NCI-H748 treated with DMSO at 0.1 percent for 48 hours (cell line): ENCODE measurements at places on chromosomes 13 and 19.

DNA sequence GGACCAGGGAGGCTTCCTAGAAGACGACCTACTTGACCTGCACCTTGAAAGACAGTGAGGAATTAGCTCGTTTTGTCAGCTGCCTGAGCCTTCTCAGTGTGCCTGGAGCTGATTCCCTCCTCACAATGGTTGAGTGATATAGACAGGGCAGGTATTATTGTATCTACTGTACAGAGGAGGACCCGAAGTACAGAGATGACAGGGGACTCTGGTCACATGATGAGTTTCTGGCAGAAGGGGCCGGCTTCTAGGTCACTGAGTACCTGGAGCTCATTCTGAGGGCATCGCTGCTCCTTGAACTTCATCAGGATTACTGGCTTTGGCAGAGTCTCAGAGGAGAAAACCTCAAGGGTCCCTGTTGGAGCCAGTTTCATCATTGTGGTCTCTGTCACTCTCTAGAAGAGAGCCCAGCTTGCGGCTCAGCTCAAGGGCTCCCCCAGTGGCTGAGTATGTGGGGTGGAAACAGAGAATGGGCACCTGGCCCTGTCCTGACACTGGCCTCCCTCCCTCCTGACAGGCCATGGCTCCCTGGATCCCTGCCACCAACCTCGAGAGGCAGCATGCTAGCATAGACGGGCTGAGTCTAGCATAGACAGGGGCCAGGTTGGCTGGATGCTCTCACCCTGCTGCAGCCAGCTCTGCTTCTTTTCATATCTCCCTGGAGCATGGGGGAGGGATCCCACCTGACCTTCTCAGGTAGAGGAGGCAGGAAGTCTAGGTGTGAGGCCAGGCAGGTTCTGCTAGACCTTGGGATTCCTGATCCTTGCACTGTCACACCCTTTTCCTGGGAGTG is 38.7 kb downstream of the NFIX start:
- DNase-seq: no peak

DNA sequence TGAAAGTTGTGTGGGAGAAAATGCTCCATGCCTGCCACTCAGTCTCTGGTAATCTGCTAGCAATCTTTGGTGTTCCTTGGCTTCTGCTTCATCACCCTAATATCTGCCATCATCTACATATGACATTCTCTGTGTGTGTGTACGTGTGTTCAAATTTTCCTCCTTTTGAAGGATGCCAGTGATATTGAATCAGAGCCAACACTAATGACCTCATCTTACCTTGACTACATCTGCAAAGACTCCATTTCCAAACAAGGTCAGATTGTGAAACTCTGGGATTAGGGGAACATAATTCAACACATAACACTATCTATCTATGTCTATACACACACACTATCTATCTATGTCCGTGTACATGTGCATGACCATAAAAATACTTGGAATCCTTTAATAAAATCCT is 81.4 kb upstream of the IRS2 start:
- DNase-seq: no peak

GRCh38 chr19:5996623-5997320 is 18.8 kb upstream of the RANBP3 start:
- no peak for DNase-seq

GRCh38 chr13:43864921-43865320 is 14.6 kb downstream of the CCDC122 start:
- DNase-seq: no peak

GRCh38 chr19:547117-547516 is 3.3 kb downstream of the GZMM start:
- no peak for DNase-seq

GRCh38 chr19:2634228-2634951 is 68.1 kb downstream of the GNG7 start:
- no peak for DNase-seq

GRCh38 chr13:27293873-27294515 is 23.4 kb downstream of the RASL11A start:
- no peak for DNase-seq

DNA sequence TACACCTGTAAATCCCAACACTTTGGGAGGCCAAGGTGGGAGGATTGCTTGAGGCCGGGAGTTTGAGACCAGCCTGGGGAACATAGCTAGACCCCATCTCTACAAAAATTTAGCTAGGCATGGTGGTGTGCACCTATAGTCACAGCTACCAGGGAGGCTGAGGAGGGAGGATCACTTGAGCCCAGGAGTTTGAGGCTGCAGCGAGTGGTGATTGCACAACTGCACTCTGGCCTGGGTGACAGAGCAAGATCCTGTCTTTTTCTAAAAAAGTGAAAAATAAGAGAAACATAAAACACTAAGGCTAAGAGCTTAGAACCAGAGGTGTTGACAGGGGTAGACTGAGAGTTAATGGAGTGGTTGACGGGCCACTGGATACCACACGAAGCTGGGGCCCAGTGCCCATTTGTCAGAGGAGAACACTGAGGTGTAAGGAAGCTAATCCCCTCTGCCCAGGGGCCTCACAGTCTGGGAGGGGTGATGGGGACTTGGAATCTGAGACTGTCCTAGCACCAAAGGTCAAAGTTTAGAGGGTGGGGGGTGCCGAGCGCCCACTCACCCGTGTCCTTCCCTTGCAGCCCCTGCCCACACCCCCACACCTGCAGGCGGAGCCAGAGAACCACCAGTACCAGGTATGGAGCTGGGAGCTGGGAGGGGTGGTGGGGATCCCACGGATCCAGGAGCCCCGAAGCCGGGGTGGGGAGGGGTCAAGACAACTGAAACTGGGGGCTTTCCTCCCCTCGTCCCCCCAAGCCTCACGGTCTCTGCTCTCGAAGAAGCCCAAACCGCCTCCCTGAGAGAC is 10.9 kb downstream of the CEACAM19 start:
- no peak for DNase-seq

DNA sequence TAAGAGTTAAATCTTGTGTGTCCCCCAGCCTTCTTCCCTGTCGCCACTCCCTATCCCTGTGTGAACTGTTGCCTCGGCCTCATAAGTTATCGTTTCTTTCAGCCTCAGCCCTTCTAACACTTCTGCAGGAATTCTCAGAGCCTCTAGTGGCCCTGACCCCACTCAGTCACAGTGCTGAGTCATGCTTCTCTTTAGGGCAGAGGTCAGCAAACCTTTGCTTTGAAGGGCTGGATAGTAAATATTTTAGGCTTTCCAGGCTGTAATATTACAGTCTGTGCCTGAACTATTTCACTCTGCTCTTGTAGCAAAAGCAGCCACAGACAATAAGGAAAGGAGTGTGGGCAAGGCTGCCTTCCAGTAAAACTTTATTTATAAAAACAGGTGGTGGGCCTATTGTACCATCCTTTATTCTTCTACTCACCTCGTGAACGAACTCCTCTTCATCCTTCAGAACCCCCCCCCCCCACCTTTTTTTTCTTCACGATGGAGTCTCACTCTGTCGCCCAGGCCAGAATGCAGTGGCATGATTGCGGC is 22.1 kb downstream of the MYO9B start:
- DNase-seq: no peak

DNA sequence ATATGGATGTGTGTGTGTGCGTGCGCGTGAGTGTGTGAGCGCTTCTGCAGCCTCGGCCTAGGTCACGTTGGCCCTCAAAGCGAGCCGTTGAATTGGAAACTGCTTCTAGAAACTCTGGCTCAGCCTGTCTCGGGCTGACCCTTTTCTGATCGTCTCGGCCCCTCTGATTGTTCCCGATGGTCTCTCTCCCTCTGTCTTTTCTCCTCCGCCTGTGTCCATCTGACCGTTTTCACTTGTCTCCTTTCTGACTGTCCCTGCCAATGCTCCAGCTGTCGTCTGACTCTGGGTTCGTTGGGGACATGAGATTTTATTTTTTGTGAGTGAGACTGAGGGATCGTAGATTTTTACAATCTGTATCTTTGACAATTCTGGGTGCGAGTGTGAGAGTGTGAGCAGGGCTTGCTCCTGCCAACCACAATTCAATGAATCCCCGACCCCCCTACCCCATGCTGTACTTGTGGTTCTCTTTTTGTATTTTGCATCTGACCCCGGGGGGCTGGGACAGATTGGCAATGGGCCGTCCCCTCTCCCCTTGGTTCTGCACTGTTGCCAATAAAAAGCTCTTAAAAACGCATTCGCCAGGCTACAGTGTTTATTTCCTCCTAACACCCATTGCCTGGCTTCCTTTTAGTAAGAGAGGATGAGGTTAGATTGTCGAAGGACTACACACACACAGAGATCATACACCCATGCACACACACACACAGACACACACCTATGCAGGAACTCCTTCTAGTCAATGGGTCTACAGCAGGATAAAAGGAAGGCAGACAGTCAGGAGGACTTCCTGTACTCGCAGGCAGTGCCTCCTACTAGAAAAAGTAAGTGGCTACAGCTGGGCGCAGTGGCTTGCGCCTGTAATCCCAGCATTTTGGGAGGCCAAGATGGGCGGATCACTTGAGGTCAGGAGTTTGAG is 7.1 kb downstream of the FOSB start:
- DNase-seq: no peak

GRCh38 chr19:6803036-6803404 is 30.5 kb downstream of the VAV1 start:
- no peak for DNase-seq

DNA sequence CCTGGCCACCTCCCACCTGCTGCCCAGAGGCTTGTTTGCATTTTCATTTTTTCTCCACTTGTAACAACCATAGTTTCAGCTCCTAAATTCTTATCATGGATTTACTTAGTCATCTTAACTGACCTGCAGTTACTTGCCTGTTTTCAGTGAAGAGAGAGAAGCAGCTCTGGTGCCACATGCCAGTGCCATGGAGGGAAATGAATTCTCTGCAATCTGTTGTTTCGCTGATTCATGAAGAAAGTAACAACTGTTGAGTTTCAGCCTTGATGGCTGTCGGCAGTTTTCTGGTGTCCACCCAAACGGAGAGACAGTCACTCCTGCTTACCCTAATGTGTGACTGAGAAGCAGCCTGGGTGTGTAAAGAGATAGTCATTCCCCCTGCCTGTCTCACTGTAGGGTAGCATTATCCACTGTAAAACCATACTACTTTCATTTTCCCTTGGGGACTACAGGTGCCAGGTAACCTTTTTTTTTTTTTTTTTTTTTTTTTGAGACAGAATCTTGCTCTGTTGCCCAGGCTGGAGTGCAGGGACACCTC is 116.1 kb downstream of the DNAJC3 start:
- DNase-seq: no peak

DNA sequence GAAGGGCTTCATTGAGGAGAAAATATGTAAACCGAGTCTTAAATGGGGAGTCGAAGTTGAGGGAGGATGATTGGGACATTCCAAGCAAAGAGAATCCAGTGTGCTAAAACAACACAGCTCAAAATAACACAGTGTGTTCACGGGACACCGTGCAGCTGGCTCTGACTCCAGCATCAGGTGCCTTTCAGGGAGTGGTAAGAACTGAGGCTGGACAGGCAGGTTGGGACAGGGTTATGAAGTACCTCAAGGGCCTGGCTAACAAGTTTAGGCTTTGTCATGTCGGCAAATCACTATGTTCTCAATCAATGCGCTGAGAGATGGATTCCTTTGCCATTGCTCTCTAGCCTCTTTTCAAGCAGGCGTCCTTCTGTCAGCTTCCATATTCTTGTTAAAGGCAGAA is 27.5 kb upstream of the WDFY2 start:
- no peak for DNase-seq

DNA sequence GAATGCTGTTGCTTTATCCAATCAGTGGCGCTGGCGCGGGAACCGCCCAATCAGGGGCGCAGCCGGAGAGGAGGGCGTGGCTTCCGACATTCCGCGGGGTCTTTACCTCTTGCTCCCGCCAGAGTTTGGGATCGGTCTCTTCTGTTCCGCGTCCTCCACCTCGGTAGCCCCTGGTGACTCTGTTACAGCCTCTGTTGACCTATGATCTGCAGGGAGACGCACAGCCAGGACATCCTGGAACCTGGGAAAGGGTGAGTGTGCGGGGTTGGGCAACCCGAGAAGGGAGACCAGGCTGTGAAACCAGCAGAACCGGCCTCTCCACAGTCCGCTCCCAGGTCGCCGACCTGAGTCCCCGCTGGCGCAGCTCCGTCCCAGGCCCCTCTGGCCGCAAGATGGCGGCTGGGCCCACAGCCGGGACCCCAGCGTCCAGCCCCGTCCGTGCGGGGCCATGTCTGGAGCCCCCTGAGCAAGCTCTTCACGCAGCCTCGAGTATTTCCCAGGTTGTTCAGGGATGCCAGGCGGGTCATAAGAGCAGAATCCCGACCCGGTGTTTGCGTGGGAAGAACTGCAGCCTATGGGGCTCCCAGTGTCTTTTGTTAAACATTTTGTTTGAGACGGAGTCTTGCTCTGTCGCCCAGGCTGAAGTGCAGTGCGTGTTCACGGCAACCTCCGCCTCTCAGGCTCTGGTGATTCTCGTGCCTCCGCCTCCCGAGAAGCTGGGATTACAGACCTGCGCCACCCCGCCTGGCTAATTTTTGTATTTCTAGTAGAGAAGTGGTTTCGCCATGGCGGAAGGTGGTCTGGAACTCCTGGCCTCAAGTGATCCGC is 4.4 kb upstream of the ZNF681 start:
- DNase-seq: peak; percentile 73

DNA sequence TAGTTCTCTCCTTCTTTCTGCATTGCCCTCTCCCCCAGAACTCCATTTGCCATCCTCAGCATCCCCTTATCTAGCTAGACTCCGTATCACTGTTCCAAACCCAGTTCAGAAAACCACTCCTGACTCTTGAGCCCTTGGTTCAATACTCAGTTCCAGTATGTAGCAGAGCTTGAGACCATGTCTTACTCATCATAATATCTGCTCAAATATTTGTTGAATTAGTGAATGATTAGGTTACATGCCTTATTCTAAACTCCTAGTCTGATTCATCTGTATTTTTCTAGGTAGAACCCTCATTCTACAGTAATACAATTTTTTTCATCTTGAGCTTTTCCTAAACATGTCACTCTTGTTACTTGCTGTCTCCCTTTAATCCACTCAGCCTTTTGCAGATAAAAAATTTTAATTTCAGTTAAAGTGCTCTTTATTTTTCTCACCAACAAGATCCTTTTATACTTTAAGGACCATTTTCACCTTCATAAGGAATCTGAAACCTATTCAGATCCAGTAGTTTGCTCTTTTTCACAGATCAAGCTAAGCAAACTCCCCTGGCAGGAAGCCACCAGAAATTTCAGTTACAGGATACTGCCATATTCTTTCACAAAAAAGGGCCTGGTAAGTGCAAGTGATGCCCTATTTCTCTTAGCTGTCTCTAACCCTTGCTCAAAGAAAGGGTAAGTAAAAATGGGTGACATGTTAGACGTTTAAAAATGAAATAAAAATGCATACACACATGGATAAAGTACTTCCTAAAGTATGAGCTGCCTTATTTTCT is 23.1 kb upstream of the INTS6 start:
- no peak for DNase-seq

- peak; percentile 92 for DNase-seq
Measured at GRCh38 chr19:35717665-35718344, at the start of gene KMT2B. Gene KMT2B, plus strand, starts transcription at chr19:35718003. Its CDS starts 16 bp downstream, at chr19:35718019.

- no peak for DNase-seq
Measured at GRCh38 chr19:8371011-8371804, 7.3 kb downstream of the ANGPTL4 start.
